ENCODE measurements at places on chromosomes 12 and 14. TPM values are rescaled to one million over a fixed set of nuclear protein-coding genes. Genes with fewer than 3 reads are reported as not detected.

- no peak for DNase-seq
Measured at GRCh38 chr14:21518725-21519124, 7.4 kb downstream of the SALL2 start.

GRCh38 chr12:23947395-23947794 is 2.1 kb downstream of the SOX5 start:
- DNase-seq, result no peak

DNA sequence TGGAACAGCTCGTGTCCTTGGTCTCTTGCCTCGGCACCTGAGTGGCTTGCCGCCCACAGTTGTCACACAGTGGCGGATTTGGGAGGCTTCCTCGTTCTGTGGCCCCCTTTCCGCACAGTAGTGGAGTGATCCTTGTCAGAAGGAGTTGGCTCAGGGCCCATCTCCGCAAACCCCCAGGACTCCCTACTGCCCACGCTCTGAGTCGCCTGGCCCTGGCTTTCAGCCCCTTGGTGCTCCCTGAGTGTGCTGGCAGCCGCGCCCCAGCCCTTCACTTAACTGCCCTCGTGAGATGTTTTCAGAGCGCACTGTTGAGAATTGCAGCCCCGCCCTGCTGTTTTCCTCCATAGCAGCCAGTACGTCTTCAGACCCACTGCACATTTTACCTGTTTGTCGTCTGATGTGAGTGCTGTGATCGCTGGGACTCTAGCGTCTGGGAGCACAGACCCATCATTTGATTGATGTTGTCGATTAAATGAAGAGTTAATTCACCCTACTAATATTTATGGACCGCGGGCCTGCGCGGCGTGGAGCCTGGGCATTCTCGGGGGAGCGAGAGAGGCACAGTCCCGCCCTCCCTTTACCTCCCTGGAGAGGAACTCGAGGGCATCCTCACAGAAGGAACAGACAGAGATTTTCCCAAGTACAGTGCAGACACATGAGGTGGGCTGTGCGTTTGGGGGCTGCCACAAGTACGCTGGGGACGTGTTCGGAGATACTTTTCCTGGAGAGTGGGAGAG is 91.8 kb downstream of the DDX51 start:
- DNase-seq, result peak; percentile 93

DNA sequence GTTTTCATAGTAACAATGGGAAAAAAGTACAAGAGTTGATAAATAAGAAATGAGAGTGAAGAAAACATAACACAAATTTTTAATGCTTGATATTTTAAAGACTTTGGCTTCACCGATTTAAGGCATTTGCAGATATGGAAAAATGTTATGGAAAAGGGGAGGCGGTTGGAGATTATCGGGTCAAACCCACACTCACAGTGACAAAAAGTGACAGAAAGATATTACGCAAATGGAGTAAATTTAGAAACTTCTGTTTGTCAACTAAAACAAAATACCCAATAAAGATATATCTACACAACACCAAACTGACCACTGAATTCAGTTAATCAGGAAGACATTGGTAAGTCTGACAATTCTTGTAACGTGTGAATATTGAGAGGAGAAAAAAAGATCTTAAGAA is 2.5 kb downstream of the PPP1R12A start:
- no peak for DNase-seq

GRCh38 chr14:60482743-60483142 is 3.1 kb downstream of the C14orf39 start:
- no peak for DNase-seq

DNA sequence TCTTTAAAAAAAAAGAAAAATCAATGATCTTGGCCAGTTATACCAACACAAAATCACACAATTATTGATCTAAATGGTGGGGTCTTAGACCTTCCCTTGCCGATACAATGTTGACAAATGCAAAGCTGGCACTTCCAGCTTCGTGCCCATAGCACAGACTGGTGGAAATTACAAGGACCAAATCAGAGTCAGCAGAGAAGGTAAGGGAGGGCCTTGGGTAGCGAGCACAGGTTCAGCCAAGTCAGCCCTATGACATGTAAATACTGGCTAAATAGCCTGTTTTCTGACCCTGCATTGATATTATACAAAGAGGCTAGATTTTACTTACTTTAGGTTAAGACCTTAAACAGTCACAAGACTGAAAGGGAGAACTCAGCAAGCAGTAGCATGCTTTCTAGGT is 30.3 kb upstream of the WDR89 start:
- DNase-seq, result no peak

- DNase-seq, result peak; percentile 5
Measured at GRCh38 chr14:106556665-106557289, 1030.4 kb downstream of the TMEM121 start.

DNA sequence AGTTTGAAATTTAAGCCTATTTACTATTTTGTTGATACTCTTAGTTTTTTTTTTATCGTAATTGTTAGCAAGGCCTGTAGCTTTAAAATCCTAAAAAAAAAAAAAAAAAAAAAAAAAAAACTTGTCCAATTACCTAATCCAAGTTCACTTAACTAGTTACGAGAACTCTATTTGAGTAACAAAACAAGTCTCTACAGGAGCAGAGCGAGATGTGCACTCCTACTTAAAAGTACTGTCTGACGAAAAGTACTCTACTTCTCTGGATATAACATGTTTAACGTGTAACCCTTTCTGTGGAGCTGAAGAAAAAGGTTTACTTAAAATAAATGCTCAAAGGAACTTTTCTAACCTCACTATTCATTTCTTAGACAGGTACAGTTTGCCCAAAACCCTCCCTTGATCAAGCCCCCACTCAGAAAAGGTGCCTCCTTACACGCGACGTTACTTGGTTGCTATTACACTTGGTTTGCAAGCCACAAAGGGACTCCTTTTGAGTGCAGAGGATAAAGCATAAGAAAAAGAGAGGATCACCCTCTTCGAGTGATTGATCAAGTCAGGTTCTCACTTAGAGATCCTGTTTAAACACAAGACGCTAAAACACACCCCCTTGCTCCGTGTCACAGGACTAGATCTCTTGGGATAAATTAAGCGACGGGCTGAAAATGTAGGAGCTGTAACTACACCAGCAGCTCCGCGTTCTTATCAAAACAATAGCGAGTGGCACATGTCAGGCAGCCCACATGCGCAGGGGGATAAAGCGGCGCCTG is 2.2 kb downstream of the BAZ1A start:
- DNase-seq, result peak; percentile 45

DNA sequence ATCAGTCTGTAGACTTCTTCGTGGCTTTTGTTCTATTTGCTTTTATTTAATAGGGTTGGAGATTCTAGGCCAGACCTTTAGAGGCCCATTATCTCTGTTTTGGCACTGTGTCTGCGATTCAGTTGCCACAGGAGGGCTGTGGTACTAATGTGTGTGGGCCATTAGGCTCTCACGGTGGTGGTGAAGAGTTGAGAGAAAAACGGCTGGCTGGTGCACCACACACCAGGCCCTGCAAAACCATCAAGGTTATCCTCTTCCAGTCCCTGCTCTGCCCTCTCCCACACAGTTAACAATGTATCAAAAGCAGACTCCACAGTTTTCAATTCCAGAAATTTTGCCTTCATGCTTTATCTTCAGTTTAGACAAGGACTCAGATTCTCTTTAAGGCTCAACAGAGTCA is 97.7 kb downstream of the MYF5 start:
- no peak for DNase-seq

- no peak for DNase-seq
Measured at GRCh38 chr12:41917938-41918341, 226.7 kb downstream of the GXYLT1 start.

GRCh38 chr14:92565040-92565717 is 51.6 kb downstream of the RIN3 start:
- no peak for DNase-seq

GRCh38 chr12:59657266-59657665 is 61.4 kb downstream of the SLC16A7 start:
- no peak for DNase-seq

DNA sequence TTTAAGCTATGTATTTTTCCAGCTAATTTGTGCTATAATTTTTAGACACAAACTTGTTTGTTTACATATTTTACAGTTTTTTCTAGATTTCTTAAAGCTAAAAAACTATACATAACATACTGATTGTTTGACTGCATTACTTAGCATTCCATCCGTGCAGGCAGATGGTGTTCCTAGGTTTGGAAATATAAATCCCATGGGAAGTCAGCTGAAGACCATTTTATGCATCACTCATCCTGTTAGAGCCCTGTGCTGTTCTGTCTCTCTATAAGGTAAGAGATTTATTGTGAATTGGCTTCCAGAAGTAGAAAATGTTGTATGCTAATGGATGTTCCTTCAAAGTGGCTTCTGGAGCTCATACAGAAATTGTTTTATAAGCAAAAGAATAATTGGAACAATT is 31.1 kb downstream of the RMST start:
- no peak for DNase-seq

DNA sequence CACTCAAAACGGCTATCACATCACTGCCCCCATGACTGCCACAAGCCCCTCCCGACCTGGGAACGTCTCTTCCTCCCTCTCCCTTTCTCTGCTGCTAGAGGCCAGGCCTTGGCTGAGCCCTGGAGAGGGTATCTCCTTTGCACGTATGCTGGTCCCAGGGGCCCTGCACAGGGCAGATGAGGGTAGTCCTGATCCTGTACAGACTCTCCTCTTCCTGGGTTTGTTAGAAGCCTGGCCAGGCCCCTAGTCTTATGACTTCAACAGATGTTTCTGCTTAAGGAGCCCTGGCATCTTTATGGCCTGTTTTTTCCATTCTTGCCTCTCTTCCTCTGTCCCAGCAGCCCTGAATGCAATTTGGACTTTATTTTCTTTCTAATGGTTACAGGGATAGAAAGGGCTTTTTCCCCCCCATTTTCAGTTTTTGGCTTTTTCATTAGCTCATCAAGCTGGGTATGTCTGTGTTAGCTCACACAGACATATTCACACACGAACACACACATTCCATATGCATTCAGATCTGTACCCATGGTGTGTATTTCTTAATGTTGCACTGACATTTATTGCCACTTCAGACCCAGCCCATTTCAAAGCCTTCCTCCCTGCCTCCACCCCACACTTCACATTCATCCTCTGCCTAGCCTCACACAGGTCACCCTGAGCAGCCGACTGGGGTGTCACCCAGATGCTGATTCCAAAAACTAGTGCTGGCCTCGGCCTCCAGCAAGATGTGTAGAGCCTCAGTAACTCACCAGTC is 203.2 kb downstream of the ZFP36L1 start:
- DNase-seq, result no peak

- DNase-seq, result peak; percentile 55
Measured at GRCh38 chr12:53492188-53492587, 7.1 kb downstream of the MAP3K12 start.

- no peak for DNase-seq
Measured at GRCh38 chr12:96329545-96329944, 70.7 kb downstream of the CDK17 start.

DNA sequence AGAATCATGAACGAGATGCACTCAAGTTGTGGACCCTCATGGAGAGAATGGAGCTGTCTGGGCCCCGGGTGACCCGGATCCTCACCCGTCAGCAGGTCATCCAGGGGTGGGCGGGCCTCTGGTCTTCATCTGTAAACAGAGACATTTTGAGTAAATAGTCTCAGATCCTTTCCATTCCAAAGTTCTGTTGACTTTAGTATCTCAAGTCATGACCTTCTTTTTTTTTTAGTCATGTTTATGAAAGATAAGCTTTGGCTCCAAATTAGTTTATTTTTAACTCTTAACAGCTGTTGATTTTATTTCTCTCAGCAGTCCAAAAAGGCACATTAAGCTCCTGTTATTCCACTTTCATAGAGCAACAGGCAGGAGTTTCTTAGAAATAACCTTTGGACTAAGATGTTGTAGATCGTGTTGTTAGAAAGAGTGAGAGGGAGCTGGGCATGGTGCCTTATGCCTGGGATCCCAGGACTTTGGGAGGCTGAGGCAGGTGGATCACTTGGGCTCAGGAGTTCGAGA is 48.9 kb upstream of the AMN start:
- no peak for DNase-seq

DNA sequence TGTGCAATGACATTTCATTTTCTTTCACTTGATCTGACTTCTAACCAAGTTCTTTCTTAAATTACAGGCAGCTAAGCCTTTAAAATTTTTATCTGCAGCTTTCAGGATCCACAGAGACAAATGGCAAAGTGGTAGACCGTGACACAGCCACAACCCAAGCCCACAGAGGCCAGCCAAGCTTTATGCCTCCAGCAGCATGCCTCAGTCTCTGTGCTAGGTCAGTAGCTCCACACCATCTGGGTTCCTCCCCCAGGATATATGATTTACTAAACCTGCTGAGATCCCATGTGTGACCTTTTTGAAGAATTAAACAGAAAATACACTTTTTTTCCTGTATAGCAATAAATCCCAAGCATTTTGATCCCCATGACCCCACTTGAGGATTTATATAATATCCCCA is 290.4 kb upstream of the CAND1 start:
- DNase-seq, result no peak

The GALNT8 gene
- not detected for total RNA-seq

The SETD3 gene
- 119 TPM for total RNA-seq

The SLC24A4 gene
- 0.11 TPM for total RNA-seq

The TMEM119 gene
- total RNA-seq, result 20.4 TPM

The MYBPC1 gene
- 1.6 TPM for total RNA-seq

All from thyroid gland (tissue), 4 donors.